ENCODE measurements at places on chromosomes 5 and 9.

DNA sequence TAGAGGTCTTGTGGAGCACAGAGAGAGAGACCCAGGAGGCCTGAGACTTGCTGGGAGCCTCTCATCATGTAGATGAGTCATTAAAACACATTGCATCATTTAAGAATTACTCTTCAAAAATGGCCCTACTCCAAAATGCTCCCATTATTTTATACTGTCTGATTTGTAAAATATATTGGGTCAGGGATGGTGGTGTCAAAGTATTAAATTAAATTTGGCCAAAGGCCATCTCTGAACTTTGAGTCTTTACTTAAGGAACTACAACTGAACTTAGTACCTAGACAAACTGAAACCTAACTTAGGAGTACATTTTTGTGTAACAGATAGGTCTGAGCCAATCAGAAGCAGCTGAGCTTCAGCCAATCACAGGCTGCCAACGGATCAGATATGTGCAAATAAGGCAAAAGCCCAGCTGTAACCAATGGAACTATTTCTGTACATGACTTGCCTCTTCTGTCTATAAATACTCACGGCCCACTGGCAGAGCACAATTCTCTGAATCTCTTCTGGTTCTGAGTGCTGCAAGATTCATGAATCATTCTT lies 657.2 kb downstream of the TLE1 start:
- DNase-seq, result no peak

- no peak for DNase-seq
These were observed 14.8 kb downstream of the EEIG1 start for GRCh38 chr9:127965953-127966352.

- no peak for DNase-seq
These were observed 624.4 kb downstream of the PSAT1 start for GRCh38 chr9:78921341-78921740.

GRCh38 chr5:142722146-142722545 lies 36.3 kb upstream of the FGF1 start:
- no peak for DNase-seq

GRCh38 chr9:126569036-126569435 lies 44.7 kb upstream of the LMX1B start:
- no peak for DNase-seq

- DNase-seq, result no peak
These were observed 12.2 kb downstream of the KLF9 start for GRCh38 chr9:70402213-70402612.

- DNase-seq, result no peak
These were observed 41.0 kb downstream of the CCDC192 start for GRCh38 chr5:127744241-127744640.
